ENCODE measurements at places on chromosomes 11 and 22. TPM values are rescaled to one million over a fixed set of nuclear protein-coding genes. Genes with fewer than 3 reads are reported as not detected.

GRCh38 chr11:26144291-26144690 lies 187.6 kb upstream of the ANO3 start:
- DNase-seq: no peak

RBMXL2 gene
- 0.22 TPM for total RNA-seq

DNA sequence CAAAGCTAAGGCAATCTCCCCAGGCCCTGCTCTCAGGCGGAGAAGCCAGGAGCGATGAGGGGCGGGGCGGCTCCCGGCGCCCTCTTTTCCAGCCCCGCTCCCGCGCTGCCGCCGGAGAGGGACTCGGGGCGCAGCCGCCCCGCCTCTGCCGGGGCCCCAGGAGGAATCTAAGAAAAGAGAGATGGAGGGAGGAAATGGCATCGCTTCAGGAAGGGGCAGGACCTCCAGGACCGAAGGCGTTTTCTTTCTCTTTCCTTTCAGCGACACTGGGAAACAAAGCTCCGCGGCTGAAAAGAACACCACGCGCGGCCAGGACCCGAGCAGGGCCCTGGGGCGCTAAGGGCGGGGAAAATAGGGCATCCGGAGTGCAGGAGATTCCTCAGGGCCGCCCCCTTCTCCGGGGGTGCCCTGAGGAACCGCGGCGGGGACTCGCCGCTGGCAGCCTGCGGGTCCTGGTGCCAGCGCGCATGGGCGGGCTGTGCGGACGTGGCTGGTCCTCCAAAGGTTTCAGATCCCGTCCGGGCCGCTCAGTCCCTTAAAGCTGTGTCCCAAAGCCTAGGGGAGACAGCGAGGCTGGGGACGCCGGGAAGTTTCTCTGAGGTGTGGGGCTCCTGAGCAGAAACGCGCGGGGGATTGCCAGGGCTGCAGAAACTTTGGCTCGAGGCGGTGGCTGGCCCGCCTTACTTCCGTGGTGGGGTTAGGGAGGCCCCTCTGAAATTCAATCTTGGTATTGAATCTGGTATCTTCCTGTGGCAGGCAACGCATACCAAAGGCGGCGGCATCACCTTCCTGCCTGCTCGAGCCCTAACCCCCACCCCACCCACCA lies 2.8 kb upstream of the BSX start:
- DNase-seq: no peak

GGT5 gene
- total RNA-seq: 38.2 TPM

DNA sequence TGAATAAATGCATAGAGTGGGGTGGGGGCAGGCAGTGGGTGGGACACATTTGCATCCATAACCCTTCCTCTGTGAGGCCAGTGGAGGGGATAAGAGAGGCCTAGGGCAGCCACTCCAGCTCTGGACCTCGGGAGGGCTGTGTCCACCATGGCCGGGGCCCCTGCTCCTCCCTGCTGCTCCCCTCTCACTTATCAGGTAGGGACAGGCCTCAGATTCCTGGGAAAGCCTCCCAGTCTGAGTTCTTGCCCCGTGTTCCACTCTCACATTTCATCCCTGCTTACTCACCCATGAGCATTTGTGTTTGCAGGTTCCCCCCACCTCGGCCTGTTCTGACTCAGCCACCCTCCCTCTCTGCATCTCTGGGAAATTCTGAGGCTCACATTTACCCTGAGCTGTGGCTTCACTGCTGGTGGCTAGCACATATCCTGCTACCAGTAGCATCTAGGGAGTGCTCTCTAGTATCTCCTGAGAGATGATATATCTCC lies 128.7 kb upstream of the TOP3B start:
- no peak for DNase-seq

DNA sequence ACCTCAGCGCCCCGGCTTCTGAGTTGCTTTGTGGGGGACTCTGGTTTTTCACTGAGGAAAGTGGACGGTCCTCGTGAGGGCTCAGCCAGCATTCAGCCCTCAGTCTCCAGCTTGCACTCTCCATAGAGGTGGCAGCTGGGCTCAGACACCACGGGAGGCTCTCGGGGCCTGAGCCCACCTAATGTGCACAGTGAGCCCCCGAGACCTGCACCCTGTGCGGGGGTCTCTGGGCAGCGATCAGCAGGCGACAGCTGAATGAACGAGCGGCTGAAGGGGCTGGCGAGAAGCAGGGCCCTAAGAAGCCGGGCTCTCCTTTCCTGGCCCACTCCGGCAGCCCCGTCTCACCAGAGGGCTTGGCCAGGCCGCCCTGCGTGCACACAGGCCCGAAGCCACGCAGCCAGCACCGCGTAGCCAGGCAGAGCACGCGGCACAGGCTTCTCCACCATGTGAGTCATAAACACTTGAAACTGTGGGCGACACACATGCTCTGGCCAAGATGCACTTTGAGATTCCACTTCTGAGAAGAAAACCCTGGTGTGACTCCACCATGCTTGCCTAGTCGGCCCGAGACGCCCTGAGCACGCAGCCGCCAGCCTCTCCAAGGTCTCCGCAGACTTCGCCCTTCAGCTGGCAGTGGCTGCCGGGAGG lies 28.0 kb downstream of the TOLLIP start:
- no peak for DNase-seq

DNA sequence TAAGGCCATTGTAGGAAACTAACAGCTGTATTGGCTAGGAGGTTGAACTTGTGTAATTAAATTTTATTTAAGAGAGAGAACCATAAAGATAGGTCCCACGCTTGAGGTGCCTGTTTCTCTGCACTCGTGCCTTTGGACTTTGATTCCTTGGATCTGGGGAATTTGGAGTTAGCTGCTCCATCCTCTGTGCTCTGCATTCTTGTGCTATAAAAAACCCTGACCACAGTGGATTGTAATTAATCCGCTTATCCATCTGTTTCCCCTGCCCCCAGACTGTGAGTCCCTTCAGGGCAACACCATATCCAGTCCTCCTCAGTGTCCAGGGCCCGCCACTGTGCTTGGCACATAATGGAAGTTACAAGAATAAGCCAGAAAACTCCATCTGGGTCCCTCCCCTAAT lies 169.8 kb downstream of the SPON1 start:
- DNase-seq: no peak

GRCh38 chr22:39917776-39918495 lies 17.1 kb downstream of the GRAP2 start:
- DNase-seq: no peak

ACR gene
- 1.5 TPM for total RNA-seq

F2 gene
- total RNA-seq: not detected

DNA sequence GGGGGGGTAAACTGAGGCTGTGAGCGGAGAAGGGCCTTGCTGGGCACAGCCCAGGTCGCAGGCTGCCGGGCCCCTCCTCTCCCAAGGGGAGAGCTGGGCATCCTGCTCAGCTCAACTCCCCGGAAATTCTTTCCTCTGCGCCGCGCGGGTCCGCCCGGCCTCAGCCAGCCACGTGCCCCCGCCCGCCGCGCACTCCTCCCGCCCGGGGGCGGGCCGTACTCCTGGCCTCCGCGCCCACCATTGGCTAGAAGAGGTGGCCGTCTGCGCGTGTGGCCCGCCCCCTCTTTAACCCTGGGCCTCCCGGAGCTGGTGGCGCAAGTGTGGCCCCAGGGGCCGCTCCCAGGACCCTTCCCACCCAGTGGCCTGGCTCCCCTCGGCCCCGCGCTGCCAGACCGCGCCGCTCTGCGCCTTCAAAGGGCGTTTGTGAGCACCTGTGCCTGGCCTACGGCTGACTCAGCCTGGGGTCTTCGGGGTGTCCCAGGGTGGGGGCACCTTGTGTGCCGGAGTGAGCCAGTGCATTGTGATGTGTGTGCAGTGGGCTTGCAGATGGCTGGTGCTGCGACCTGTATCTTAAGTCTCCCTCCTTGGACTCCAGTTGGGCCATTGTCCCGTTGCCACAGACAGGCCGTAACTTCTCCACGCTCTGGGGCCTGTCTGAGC lies 2.0 kb downstream of the MRGPRF start:
- DNase-seq: peak; percentile 90

BCO2 gene
- 15.6 TPM for total RNA-seq

DNA sequence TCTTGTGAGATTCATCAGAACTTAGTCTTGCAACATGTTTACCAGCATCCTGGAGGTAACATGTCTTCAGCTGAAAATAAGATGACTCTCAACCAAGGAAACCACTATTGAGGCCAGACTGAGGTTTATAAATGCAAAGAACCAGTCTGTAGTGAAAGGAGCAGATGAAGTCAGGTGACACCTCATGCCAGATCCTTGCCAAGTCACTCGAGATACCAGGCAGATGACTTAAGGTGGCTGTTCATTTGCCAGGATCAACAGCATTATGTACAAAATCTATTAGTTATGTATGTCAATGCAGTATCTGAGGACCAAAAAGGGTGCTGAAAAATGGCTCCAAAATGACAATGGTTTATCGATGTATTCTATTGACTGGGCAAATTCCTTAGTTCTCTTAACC lies 100.0 kb upstream of the SOX6 start:
- no peak for DNase-seq

RASL10A gene
- 2.2 TPM for total RNA-seq

Measured in sciatic nerve (tissue), 2 donors.